Activated CD4-positive, alpha-beta T cell treated with anti-CD3 and anti-CD28 coated beads for 36 hours (primary cell): ENCODE measurements at places on chromosomes 1 and 21. TPM values are rescaled to one million over a fixed set of nuclear protein-coding genes. Genes with fewer than 3 reads are reported as not detected.

DNA sequence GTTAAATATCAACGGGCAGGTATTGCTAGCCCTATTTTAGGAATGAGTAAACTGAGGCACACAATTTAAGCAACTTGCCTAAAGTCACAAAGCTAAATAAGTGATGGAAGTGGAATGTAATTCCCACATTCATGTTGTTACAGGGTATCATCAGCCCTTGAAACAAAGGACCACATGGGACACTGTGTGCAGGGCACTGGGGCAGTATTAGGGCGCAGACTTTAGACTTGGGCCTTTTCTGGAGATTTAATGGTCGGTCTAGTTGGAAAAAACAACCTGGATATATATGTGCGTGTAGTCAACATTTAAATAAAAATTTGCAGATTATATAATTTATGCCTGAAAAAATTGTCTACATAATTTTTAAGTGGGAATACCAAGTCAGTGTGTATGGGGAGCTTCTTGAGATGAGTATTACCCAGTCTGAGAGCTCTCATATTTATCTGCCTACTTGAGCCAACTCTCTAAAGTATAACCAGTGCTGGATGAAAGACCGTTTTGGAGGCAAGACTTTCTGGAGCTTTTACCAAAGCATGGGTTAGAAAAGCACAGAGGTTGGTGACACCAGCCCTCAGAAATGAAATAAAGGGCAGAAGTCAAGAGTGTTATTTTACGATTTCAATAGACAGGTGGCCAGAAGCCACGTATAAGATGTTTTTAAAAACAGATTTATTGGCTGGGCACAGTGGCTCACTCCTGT, 1.6 kb downstream of the KDM1A start:
- DNase-seq: no peak

GRCh38 chr1:1799716-1800115, 21.4 kb upstream of the NADK start:
- DNase-seq: no peak

DNA sequence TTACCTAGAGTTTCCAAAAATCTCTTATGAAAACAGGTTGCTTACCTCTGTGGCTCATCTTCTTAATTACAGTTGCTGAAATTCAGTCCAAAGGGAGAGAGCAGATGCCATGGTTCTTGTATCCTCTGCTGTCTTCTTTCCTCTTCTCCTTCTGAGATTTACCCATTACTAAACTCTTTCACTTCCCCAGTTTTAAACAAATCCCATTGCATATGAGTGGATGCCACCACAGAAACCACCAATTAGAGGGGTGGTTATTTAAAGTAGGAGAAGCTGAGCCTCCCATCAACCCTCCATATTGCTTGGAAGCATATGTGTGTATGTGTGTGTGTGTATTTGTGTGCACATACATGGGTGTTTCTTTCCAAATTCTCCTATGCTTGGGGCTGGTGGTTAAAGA, 128.5 kb upstream of the KCNK1 start:
- no peak for DNase-seq

DNA sequence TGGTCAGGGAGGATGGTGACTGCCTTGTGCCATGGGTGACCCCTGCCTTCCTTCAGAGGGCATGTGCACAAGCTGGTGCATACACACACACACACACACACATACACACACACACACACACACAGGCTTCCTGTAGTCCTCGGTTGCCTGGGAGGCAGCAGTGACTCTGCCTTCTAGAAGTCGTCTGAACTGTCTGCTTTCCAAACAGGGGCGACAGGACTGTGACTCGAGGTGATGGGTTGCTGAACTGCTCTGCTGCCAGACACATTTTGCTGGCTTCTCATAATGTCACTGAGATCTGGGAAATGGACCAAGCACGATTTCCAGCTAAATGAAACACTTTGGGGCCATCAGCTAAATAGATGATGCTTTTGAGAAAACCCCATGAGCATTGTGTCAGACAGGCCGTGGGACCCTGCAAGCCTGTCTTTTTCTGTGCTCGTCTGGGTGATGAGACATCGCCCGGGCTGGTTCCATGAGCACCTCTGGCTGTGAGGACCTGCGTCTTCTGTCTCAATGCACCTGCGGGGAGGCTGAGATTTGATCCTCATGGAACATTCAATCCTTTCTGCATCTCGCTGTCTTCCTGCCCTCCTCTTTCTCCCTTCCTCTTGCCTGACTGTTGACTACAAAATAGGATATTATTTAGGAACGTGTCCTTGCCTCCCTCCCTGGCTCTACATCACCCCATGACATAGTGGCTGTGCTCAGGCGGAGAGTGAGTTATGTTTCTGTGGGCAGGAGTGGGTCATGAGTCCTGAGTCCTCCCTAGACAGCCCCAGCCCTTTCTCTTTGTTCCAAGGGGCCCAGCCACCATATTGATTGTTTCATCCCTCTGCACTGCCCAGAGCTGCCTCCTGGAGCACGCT, 436.8 kb downstream of the CAMTA1 start:
- no peak for DNase-seq

- DNase-seq: peak; percentile 53
Observed at GRCh38 chr21:29245104-29245643, 53.5 kb upstream of the BACH1 start.

GRCh38 chr1:5839881-5840550, 152.2 kb downstream of the NPHP4 start:
- no peak for DNase-seq

GRCh38 chr1:51559064-51559500, 40.0 kb upstream of the EPS15 start:
- no peak for DNase-seq

- DNase-seq: no peak
Observed at GRCh38 chr1:24337455-24337854, 18.3 kb downstream of the GRHL3 start.

GRCh38 chr1:154371436-154371835, 33.7 kb upstream of the IL6R start:
- no peak for DNase-seq

GRCh38 chr1:185388346-185388745, 71.3 kb upstream of the IVNS1ABP start:
- no peak for DNase-seq

DNA sequence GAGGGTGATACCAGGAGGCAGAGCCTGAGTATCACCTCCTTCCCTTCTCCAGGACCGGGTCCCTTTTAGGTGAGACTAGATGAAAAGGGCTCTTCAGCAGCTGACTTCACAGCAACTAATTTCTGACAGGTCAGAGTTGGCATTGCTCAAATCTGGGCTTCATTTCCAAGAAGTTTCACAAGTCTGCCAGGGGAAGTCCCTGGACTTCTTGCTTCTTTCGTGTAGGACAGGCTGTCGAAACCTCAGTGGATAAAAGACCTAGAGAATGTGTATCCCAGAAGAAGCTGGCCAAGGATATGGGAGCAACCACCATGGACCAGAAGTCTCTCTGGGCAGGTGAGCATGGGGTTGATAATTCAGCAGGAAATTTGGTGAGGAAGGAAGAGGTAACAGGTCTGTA, at the start of gene CHI3L2:
CHI3L2 (plus strand) TSS at position 280 of the 400 bp plus-strand sequence; CDS start at position 297, 17 bp downstream.
- DNase-seq: no peak

GRCh38 chr1:167863921-167864279, 50.0 kb downstream of the ADCY10 start:
- no peak for DNase-seq

- no peak for DNase-seq
Observed at GRCh38 chr1:27520651-27521050, 30.7 kb upstream of the WASF2 start.

DNA sequence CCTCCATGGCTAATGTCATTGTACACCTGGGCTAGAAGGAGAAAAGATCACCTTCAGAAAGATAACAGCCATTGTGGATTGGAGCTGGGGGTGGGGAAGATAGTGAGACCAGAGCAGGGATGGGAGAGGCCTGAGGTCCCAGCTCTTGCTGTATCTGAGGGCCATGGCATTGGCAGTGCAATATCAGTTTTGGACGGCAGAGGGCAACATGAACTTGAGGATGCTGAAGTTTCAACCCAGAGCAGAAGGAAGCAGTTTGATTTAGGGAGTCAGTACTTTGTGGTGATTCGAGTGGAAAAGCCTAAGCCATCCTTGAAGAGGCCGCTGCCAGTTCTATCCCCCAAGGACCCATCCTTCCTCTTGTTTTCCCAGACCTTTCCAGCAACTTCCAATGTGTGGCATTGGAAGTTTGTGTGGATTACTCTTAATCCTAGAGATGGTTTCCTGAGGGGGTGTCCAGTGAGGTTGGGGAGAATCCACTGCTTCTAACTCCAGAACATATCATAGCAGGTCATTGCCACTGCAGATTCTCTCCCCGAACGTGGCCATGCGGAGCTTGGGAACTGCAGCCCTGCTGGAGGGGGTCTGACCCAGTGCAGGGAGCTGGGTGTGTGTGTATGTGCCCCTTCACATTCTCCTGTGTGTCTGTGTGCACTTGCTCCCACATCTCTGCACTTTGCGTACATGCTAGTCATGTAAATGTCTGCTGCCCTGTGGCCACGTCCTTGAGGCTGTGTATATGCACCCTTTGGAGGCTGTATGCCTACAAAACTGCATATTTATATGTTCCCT, 24.1 kb downstream of the SLC26A9 start:
- DNase-seq: peak; percentile 86

- DNase-seq: no peak
Observed at GRCh38 chr1:202590975-202591411, 119.3 kb downstream of the SYT2 start.

DNA sequence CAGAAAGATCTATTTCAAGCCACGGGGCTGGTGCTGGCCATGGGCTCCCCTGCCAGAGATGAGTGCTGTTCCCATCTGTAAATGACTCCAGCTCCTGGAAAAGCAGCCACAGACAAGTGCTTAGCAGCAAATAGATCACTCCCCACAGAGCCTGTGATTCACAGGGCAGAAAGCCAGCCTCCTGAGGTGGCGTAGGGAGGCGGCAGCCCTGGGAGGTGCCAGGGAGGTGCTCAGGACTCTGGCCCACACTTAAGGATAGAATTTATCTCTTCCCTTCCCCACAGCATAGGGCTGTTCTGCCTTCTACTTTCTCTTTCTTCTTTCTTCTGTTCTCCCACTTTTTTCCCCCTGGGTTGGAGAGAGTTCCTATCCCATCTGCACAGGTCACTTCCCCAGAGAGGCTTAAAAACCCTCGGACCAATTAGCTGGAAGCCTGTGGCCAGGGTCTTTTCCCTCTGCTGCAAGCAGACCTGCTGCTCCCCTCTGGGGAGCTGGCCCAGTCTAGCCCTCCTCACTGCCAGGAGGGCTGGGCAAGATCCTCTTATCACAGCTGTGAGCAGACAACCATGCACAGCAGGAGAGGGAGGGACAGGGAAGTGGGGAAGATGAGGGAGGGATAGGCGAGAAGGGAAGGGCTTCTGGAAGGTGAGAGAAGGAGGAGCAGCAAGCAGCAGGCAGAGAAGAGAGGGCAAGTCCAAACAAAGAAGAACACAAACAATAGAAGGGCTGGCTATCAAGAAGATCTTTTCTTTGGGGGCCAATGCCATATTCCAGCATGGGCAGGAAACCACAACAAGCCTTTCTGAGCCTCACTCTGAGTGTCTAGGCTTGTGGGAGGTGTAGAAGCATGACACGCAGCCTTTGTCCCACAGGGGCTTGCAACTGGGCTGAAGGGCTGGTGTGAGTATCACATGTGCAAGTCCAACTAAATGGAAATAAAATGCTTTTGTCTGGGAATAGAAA, 41.0 kb downstream of the KCND3 start:
- DNase-seq: no peak

- DNase-seq: no peak
Observed at GRCh38 chr1:222326006-222326709, 221.7 kb downstream of the HHIPL2 start.

DNA sequence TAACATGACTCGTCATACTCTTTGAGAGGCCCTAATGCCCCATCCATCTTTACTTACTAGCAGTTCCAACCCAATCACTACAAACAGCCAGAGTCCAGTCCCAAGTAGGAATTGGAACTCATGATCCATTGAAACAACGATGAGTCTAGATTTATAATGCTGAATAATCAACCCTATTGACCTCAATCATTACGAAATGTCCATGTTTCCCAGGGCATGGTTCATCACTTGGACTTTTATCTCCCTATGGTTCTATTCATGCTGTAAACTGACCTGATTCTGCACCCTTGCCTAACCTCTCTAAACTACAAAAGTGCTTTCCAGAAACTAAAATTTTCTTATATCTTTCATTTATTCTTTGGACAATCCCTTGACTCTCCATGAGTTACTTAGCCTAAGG, 840.0 kb upstream of the B3GALT2 start:
- no peak for DNase-seq

DNA sequence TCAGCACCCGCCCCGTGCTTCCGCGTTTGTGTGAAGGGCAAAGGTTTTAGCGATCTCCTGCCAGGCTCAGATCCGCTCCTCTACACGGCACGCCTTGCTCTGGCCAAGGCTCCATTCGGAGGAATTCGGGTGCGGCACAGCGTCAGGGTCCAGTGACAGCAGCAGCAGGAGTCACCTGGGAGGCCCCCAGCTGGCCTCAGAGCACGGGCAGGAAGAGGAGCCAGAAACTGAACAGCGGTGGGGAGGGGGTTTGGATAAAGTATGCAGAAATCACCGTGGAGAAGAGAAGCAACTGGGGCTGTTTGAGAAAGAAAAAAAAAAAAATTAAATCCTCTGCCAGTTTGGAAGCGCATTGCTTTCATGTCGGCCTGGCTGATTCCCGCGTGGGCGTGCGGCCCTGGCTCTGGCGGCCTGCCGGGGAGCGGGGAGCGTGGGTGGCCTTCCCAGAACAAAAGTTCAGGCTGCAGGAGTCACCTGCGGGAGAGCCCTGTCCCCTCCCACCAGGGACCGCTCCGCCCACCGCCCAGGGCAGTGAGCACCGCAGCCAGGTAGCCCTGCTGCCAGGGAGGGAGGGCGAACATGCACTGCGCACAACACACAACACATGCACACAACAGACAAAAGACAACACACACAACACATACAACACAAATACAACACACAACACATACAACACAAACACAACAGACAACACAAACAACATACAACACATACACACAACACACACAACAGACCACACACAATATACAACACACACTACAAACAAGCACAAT, 107.6 kb downstream of the ETS2 start:
- peak; percentile 61 for DNase-seq

DNA sequence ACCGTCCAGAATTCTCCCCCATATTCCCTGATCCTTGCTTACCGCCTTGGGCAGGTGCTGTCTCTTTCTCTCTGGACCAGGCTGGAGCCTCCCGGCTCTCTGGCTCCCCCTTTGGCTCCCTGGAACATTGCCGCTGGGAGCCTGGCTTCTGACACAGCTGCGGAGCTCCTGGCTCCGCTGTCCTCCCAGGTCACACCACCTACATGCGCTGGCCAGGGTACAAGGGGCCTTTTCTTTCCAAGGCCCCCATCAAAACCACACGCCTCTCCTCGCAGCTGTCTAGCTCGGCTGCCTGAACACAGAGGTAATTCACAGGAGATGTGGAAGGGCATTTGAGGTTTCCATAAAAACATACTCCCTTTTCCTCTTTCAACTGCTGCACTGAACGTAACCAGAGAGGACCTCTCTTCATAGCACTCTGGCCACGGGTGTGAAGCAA, 7.5 kb upstream of the ZNF648 start:
- peak; percentile 64 for DNase-seq

GRCh38 chr1:155019377-155020245, 14.0 kb downstream of the DCST2 start:
- DNase-seq: no peak

The RNU1-2 gene
- 2,291 TPM for total RNA-seq

The MANEAL gene
- total RNA-seq: 1.0 TPM

The RGS16 gene
- total RNA-seq: 27.2 TPM

The OR10T2 gene
- total RNA-seq: not detected

The CYYR1 gene
- not detected for total RNA-seq

The JAM2 gene
- total RNA-seq: 1.1 TPM

The DHX9 gene
- total RNA-seq: 244 TPM

The AMY1B gene
- total RNA-seq: not detected

The SYNC gene
- not detected for total RNA-seq

The TMEM59 gene
- 99.3 TPM for total RNA-seq

The TNFSF18 gene
- not detected for total RNA-seq

The ZBTB8B gene
- total RNA-seq: not detected

The CNR2 gene
- not detected for total RNA-seq

The SHE gene
- not detected for total RNA-seq

The APOBEC4 gene
- total RNA-seq: not detected
